ENCODE measurements at places on chromosomes 3 and 15.

DNA sequence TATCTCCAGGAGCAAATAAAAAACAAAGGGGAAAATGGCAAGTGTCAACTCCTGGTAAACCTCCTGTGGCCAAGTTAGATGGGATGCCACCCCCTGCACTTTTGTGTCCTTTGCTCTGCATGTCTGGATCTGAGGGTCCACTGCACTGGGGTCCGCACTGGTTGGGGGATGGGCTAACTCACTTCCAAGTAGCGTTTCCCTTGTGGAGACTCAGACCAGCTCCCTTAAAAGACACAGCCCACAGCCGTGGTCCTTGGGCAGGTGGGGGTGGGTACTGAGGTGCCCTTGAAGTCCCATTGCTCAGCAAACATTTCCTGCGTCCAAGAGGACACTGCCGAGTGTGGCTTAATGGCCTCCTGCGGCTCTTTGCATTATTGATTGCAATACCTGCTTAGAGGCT is 188.2 kb downstream of the MEGF11 start:
- no peak for DNase-seq

GRCh38 chr15:47866446-47866845 is 149.1 kb downstream of the SEMA6D start:
- DNase-seq, result no peak

GRCh38 chr3:153760948-153761347 is 360.2 kb upstream of the ARHGEF26 start:
- DNase-seq, result no peak

GRCh38 chr3:139770577-139770976 is 92.8 kb upstream of the NMNAT3 start:
- no peak for DNase-seq

DNA sequence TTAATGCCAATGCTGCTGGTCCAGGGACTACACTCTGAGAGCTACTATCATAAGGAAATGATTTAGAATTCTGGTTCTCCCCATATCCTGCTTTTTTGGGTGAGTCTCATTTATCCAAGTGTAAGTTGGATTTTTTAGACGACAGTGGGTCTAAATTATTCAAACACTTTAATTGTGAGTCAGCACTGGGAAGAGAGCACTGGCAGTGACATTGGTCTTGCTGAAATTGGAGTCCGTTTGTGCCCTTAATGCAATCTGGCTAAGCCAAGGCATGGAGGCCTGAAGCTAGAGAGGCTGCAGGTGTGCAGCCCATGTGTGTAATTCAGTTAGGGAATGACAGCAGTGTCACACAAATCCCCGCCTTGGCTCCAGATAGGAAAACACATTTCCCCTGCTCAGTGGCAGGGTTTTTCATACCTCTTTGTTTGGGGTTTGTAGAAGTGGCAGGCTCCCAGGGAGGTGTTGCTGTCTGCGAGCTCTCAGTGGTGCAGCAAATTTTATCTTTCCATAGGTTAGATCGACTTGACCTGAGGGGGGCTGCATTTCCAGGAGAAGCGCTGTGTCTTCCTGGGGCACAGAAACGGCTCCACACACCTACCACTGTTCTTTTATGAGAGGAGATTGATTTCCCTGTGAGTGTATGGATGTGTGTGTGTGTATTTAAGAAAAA is 197.7 kb downstream of the CD47 start:
- DNase-seq, result no peak

DNA sequence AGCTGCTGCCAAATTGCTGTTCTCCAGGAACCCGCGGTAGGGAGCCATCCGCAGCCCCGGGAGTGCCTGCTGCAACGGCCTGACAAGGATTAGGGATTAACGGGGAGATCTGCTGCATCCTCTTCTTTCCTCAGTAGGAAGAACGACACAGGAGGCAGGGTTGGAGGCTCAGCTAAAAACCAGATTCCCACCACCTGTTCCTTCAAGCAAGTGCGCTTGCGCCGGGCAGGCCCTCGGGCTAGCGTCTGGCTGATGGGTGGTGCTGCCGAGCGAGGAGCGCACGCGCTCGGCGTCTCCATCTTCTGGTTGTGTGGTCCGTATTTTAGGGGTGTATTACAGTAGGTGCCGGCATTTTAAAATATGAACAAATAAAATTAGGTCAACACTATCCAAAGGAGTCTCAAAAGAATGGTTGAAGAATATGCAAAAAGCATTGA is 25.4 kb upstream of the SLC25A26 start:
- no peak for DNase-seq

DNA sequence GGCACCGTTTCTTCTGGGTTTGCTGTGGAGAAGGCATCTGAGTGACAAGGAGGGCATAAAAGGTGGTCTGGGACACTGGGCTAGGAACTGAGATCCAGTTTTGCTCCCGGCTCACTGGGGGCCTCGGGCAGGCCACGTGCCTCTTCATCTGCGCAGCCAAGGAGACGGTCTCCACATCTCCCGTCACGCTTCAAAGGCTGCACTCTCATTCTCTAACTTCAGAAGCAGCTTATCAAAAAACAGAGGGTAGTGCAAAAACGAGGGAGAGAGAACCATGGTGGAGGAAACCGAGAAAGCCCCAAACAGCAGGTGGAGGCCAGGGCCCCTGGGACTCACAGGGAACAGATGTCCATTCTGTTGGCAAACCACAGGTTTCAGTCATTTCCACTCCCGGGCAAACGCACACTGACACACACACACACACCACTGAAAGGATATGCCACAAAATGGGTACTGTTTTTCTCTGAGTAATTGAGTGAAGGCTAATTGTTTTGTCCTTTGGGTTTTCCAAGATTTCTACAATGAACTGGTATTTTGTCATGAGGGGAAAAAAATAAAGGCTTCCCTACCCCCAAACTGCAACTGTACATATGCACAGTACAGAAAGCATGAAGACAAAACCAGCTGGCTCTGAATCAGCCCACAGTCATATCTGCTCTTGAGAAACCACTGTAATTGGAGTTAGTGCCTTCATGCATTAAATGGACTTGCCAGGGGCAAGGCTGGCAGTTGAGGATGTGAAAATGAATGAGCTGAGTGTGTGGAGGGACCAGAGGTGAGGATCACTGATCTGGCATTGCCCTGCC is 71.9 kb downstream of the MGLL start:
- no peak for DNase-seq

DNA sequence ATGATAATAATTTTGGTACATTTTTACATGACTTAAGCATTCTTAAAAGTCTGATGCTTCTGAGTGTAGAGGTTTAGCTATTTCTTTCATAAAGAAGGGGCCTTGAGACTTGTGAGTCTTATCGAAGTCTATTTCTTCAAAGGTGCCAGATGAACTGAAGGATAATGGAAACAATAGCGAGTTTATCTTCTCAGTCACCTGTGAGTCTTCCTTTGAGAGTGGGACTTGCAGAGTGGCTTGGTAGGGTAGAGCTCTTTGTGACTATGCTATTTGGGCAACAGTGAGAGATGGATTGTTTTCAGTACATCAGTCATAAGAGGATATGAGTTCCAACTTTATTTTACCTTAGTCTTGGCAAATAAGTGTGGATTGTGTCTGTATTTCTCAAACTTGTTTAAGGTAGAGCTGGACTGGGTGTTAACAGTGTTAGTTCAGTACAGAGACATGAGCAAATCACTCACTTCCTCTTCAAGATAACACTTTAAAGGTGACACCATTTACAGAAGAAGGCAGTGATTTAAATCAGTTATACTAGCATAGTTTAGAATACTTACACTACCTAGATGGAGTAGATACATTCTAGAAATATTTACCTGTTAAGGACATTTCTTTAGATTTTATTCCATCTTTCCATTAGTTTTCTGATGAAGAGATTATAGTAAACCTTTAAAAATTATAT is 3.2 kb downstream of the AKAP13 start:
- no peak for DNase-seq
